ENCODE measurements at places on chromosomes 2 and 18. TPM values are rescaled to one million over a fixed set of nuclear protein-coding genes. Genes with fewer than 3 reads are reported as not detected.

AMER3 gene
- under 0.01 TPM for total RNA-seq

- DNase-seq = no peak
Observed at GRCh38 chr18:50473881-50474280, 86.0 kb upstream of the MAPK4 start.

DNA sequence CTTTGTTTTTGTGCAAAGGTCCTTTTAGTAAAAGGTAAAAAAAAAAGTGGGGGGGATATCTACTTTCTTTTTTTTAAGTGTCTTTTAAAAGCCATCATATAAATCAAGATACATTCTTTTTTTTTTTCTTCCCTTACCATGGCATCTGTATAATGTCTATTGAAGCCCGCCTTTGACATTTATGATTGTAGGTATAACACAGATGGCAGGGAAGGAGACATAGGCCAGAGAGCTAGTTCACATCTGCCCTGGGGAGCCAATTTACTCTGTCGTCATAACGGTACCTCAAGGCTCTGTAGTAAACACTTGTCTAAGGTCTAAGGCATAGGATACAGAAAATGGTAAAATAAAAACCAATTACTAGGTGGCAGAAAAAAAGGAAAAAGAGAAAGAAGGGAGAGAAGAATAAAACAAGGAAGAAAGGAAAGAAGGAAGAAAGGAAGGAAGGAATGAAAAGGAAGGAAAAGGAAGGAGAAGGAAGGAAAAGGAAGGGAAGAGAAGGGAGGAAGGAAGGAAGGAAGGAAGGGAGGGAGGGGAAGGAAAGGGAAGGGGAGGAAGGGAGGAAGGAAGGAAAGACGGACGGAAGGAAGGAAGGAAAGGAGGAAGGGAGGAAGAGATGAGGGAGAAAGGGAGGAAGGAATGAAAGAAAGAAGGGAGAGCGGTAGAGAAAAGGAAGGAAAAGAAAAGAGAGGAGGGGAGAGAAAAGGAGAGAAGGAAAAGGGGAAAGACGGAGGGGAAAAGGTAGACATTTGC, 343.5 kb downstream of the RBM43 start:
- DNase-seq = no peak

GRCh38 chr2:122469147-122469546, 713.7 kb downstream of the TSN start:
- no peak for DNase-seq

GRCh38 chr2:38176619-38177021, 100.7 kb upstream of the CYP1B1 start:
- DNase-seq = no peak

ELOA2 gene
- not detected for total RNA-seq
